Activated naive CD4-positive, alpha-beta T cell treated with anti-CD3 and anti-CD28 coated beads for 36 hours (primary cell): ENCODE measurements at places on chromosomes 5 and 9.

DNA sequence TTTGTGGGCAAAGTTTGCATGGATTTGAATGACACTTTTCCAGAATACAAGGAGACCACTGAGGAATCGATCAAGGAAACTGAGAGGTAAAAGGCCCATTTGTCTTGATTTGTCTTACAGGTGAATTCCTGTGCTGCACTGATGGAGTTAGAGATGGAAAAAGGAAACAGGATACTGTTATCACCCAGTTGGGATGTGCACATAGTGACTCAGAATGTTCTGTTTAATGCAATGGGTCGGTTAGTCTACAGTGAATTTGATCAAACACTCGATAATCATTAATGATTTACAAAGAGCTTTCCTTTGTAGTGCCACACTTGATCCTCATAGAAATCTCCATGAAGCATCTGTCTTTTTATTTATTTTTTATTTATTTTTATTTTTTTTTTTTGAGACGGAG is 64.7 kb downstream of the GDA start:
- DNase-seq: no peak

- DNase-seq: no peak
These were observed 68.3 kb upstream of the OTULINL start for GRCh38 chr5:14513266-14513665.

GRCh38 chr9:79013715-79014610 is 557.8 kb upstream of the TLE4 start:
- DNase-seq: no peak

GRCh38 chr5:177133853-177134696 is 502 bp downstream of the NSD1 start:
- DNase-seq: peak; percentile 37

DNA sequence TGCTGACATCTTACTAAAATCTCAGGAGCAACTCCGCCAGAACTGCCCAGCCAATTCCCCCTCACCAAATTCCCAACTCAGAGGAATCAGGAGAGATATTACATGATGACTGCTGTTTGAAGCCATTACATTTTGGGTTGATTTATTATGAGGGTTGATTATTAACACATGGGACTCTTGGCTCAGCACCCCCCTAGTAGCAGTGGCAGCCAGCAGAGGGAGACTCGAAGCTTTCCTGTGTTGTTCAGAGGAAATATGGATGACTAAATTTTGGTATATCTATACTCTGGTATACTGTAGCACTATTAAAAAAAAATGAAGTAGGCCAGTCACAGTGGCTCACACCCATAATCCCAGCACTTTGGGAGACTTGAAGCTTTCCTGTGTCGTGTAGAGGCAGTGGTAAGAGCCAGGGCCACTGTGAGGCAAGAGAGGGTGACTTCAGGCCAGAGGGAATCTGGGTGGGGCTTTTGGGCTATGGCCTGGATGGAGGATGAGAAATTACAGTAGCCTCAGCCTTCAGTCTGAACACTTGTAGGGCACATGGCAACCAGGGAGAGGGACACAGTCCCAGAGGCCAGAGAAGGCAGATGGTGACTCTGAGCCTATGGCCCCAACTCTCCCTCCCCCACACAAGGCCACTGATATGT is 111.4 kb downstream of the LHX2 start:
- peak; percentile 12 for DNase-seq

DNA sequence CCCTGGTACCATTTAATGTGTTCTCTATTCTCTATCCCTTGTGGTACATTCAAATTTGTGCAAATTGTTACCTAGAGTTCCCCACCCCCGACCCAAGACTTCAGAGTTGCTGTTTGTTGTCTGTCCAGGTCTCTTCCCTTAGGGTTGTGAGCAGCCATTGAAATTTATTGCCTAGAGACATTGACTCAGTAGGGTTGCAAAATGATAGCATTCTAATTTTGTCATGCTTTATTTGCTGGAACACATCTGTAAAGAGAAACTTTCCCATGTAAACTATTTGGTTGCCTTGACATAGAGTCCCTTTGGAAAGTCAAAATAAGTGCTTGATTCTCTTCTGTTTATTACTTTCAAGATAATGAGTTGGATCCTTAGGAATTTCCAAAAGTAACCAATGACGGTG is 91.7 kb upstream of the KLF9 start:
- DNase-seq: no peak
